ENCODE measurements at places on chromosomes 7 and 10.

GRCh38 chr10:1597370-1598146 is 139.8 kb downstream of the ADARB2 start:
- no peak for DNase-seq

DNA sequence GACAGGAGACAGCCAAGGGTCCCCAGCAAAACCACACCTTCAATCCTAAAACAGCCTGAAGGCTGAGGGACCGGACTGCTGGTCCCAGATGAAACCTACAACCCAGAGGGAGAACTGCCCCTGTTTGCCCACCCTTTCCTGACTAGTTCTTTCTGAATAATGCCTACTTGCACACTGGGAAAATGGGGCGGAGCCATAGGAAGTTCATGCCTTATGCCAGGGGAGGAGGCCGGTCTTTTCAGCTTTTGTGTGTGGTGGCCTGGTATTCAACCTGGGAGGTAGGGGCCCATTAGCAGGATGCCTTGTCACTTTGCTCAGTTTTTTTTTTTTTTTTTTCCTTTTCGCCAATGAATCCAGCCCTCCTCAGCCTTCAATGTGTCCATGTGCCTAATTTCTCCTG is 20.7 kb downstream of the TOMM7 start:
- DNase-seq: no peak

DNA sequence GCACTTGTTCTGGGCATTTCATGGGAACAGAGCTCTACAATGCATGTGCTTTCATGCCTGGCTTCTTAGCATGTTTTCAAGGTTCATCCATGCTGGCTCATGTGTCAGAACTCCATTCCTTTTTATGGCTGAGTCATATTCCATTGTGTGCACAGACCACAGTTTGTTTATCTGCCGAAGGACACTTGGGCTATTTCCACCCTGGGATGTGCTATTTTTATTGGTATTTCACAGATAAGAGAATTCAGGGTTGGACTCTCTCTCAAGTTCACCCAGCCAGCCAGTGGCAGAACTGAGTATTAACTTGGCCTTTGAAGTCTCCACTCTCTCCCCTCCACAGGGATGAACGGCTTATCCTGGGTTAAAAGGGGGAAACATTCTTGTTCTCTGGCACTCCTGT is 190.7 kb upstream of the GPR26 start:
- DNase-seq: no peak

DNA sequence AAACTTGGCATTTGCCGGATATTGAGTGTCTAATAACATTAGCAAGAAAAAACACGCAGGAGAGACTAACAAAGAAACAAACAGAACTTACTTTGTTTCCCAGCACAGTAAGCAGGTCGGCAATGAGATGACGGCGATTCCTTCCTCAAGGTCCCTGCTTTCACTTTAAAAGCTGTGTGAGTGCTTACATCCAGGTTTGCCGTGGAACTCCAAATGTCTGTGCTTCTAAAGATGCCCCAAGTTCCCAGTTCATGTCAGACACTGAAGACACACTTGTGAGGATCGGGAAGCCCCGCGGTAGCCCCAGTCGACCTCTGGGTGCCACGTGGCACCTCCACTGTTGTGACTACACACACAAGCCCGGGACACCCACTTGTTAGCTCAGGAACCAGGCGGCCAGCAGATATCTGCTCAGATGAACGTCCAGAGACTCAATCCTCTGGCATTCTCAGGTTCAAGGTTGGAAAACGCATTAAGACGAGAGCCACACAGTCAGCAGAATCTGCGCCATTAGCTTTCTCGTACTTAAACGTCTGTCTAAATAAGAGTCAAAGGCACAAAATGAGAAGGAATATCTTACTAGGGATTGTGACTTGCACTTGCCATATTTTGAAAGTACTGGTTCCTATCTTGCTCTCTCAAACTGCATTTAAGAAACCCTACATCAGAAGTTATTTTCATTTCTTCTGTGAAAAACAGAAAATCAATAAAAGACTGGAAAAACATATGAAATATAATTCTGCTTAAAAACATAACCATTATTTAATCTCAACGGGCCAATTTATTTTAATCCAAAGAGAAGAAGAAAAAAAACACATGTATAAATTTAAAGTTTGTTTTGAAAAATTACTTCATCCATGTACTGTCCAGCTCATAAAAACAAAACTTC is 207.6 kb upstream of the KLF14 start:
- no peak for DNase-seq

- DNase-seq: no peak
Observed at GRCh38 chr7:131859147-131859821, 302.9 kb upstream of the PODXL start.

DNA sequence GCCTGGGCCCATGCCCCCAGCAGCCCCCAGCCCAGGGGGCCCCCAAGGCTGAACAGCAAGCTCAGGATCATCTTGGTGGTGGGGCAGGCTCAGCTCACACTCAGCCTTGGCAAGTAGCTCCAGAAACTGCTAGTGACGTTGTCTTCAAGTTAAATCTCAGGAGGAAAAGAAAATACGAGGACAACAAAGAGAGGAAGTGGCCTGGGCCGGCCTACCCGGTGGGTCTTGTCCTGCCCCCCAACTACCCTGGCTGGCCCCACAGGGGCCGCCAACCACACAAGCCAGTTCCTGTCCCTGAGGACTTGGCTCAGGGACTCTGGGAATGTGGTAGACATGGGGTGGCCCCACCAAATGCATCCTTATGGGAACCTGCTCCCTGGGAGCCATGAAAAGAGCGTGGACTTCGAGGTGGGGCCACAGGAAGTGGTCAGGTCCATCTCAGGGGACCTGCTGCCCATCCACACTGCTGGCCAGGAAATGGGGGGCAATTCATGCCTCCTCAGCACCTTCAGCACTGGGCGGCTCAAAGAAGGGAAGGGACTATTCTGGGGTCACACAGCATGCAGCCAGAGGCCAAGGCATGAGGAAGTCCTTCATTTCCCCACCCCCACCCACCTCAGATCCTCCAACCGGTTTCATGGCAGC is at the start of gene MMRN2:
Gene MMRN2, minus strand, starts transcription at position 145 of the 645 bp plus-strand sequence. Its CDS starts 74 bp downstream, at position 71.
- DNase-seq: no peak

GRCh38 chr10:61965703-61966395 is 64.3 kb downstream of the ARID5B start:
- no peak for DNase-seq

DNA sequence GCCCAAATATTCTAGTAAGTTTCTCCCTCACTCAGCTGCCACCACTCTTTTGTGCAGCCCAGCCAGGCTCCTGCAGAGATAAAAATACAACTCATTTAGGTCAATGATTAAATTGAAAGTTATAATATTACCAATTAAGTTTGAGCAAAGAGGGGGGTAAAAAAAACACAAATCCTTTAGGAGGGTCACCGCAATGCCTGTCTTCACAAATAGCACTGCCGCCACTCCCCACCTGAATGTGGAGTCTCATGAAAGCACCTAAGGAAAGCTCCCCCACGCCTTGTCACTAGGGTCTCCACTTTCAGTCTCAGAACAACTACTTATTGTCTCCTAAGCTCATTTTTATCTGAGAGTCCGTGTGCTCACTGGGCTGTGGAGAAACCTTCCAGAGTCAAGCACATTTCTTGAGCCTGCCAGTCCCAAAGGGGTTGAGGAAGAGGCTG is 148.7 kb downstream of the FGFR2 start:
- no peak for DNase-seq

DNA sequence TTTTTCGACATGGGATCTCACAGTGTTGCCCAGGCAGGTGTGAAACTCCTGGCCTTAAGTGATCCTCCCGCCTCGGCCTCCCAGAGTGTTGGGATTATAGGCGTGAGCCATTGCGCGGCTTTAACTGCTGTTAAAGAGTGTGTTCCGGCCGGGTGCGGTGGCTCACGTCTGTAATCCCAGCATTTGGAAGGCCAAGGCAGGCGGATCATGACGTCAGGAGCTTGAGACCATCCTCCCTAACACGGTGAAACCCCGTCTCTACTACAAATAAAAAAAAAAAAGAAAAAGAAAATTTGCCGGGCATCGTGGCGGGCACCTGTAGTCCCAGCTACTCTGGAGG is 1.1 kb downstream of the RABGEF1 start:
- DNase-seq: no peak

DNA sequence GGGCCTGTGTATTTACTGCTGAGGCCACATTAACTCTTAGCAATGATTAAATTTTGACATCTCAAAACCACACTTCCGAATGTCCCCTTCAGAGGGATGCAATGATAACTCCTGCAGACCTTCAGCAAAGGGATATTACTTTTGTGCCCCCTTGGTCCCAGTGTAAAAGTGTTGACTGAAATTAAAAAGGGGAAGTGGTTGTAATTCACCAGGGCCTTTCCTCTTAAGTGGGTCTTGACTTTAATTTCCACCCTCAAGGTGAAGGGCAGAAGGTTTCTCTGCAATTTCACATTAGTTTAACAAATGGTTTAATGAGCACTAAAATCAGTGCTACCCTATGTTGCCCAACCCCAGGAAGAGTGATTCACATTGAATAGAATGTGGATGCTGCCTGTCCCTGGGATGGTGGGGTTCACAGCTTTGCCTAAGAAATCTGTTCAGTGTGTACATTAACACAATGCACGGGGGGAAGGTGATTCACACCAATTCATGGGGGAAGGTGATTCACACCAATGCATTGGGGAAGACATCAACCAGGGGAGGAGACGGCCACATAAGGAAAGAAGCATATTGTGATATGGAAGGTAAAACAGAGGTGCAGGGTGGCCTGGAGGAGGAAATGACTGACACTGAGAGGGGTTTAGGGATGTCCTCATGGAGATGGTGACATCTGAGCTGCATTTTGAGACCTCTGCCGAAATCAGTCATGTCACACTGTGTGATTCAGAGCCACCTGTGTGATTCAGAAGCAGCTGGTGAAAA is 19.4 kb upstream of the TNS3 start:
- DNase-seq: no peak

GRCh38 chr7:95716357-95717122 is 55.8 kb upstream of the DYNC1I1 start:
- DNase-seq: no peak

GRCh38 chr7:20742913-20743312 is 43.8 kb downstream of the SP8 start:
- DNase-seq: no peak

- no peak for DNase-seq
Observed at GRCh38 chr7:50267525-50268041, 36.9 kb upstream of the IKZF1 start.

DNA sequence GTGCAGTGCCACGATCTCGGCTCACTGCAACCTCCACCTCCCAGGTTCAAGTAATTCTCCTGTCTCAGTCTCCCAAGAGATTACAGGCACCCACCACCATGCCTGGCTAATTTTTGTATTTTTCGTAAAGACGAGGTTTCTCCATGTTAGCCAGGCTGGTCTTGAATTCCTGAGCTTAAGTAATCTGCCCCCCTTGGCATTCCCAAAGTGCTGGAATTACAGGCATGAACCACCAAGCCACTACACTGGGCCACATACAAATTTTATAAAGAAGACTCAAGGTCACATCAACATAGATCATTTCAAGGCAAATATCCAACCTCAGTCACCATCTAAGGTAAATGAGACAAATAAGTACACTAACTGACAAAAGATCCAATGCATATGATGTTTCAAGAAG is 32.1 kb downstream of the IGF2BP3 start:
- no peak for DNase-seq

GRCh38 chr7:80632139-80632538 is 6.3 kb upstream of the CD36 start:
- DNase-seq: no peak

All from stimulated activated CD4-positive, alpha-beta T cell treated with anti-CD3 and anti-CD28 coated beads, TNF-alpha, amount 100 ng/mL, for 1 hour (primary cell).